ENCODE measurements at places on chromosomes 6 and 20.

GRCh38 chr6:23036406-23036983 lies 467.1 kb downstream of the HDGFL1 start:
- DNase-seq, result no peak

DNA sequence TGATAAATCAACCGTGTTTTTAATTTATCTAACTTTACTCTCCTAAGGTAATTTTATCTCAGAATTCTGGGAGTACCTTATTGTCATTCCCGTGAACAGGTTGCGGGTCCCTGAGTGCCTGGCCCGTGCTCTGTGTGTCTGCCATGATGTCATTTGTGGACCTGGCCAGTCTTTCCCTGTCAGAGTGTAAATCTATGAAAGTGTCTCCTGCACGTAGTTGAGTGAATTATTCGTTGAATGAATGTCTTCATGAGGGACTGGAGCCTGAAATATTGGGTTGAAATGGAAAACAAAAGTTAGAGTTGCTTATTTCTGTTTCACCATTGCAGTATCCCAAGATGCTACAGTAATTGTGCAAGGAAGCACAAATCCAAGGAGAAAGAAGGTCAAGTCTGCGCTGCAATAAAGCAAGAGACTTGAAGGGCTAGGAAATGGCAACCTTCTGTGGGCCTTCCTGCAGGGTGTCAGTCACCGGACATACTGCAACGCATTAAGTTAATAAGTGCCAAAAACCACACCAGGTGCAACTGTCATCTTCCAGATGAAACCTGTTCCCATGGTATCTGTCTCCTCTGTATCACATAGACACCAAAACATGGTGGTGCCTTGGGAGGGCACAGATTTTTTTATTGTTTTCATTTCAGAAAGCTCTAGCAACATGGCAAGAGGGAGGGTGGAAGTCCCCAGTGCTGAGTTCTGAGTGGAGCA lies 135.5 kb downstream of the ZDHHC14 start:
- no peak for DNase-seq

DNA sequence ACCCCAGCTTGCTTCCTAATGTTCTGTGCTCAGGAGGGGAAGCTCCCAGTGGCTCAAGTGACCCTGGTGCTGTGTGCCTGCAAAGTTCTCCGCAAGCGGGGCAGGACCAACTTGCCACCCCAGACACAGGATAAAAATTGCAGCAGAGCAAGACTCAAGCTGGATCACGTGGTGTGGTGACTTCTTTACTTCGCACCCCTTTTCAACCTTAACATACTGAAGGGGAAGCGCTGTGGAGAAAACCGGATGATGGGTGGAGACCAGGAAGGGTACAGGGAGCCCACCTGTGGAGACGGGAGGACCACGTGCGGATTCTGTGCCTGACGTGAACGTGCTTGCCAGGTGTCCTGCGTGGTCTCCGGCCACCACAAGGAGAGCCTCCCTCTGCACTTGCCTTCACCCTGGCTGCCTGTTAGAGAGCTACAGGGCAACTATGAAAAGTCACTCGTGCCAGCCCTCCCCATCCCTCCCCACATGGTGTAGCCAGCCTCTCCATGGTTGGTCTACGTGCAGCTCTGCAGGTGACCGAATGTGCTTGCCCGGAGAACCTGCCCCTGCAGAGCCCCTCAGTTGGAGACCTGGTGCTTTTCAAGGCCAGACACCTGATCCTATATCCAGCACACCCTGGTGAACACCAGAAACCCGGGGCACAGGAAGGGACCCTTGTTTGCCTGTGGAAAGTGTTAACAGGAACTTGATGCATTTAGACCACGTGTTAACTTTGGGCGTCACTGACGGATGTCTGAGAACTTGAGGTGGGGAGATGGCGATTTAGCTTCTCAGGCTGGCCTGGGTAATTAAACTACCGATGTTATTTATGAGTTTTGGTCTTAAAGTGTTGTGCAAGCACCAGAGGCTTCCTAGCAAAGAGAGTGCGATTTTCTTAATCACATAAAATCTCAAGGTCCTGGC lies 23.9 kb upstream of the DACT2 start:
- DNase-seq, result no peak

DNA sequence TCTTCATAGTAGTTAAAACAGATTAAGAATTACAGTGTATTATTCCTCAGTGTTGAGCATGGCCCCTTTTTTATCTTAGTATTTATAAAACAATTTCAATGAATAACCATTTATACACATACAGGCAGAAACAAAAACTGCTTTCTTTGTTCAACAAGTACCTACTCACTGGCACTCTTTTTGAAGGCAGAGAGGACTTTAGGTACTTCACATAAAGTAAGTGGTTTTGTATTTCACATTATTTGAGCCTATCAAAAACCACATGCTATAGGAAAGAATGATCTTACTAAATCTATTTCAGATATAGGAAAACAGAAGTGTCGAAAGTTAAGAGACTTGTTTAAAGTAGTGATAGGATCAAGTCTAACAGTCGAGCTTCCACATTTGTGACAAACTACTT lies 73.8 kb downstream of the PRKN start:
- no peak for DNase-seq

- DNase-seq, result no peak
Measured at GRCh38 chr6:268394-268935, 23.8 kb upstream of the DUSP22 start.

DNA sequence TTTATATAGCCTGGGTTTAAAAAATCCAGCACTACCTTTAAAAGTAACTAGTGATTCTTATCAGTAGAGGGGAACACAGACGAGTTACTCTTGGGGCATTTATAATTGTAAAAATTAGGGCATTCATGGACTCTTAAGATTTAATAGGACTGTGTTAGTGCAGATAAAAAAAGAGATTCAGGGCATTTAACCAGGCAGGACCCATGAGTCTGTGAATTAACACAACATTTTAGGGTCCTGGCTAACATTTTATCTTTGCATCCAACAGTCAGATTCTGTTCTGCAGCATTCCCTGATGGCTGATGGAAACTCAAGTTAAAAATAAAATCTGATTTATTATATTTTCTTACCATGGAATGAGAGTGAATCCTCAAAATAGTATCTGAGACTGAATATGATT lies 774.3 kb downstream of the PHF3 start:
- no peak for DNase-seq

- no peak for DNase-seq
Measured at GRCh38 chr6:122222761-122223160, 176.7 kb upstream of the HSF2 start.

DNA sequence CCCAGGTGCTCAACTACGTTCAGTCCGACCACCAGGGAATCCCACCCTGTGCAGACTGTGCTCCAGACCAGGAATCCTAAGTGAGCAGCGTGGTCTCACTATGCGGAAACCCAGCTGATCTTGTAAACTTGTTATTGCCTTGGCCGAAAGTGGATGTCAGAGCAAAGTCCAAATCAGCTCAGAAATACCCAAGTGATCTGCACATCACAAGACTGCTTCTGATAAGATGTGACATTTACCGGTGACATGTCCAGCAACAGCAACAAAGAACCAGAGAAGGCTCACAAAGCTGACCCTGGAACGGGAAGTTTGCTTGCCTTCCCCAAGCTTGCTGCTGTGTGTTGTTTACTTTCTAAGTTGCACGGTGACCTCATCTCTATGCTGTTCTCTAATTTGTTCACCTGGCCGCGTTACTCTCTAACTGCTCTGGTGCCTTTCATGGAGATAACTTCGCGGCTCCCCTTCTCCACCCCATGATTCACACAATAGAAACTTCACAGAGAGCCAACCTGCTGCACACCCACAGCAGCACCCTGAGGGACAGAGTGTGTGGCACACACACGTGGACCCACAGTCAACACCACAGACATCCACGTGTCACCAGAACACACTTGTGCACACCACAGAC lies 1.7 kb downstream of the BNIP5 start:
- DNase-seq, result no peak

Measured in stimulated activated CD4-positive, alpha-beta T cell treated with anti-CD3 and anti-CD28 coated beads, Interleukin-15, amount 100 ng/mL, for 1 hour (primary cell).